Fibroblast of gingiva (primary cell): ENCODE measurements at places on chromosomes 1 and 21.
A peak's percentile ranks its signal among the peaks of the same experiment; 100 is the strongest.

DNA sequence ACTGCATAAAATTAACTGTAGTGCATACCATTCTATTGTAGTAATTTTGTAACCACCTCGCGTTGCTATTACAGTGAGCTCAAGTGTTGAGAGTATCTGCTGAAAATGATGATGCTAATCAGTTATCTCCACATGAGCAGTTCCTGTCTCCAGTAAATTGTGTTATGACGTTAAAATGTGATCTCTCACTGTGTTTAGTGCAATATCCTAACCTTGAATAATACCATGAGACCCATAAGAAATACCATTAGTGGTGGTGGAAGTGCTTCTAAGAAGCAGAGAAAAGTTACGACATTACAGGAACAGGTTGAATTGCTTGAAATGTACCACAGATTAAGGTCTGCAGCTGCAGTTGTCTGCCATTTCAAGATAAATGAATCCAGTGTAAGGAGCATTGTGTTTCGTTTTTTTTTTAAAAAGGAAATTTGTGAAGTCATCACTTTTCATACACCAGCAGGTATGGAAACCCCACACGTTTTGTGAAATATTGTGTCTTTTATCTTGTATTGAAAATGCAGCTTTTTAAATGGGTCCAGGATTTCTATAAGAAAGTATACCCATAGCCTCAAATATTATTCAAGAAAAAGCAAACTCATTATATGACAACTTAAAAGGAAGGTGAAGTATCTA lies 72.5 kb downstream of the ANGPTL1 start:
- no peak for DNase-seq

DNA sequence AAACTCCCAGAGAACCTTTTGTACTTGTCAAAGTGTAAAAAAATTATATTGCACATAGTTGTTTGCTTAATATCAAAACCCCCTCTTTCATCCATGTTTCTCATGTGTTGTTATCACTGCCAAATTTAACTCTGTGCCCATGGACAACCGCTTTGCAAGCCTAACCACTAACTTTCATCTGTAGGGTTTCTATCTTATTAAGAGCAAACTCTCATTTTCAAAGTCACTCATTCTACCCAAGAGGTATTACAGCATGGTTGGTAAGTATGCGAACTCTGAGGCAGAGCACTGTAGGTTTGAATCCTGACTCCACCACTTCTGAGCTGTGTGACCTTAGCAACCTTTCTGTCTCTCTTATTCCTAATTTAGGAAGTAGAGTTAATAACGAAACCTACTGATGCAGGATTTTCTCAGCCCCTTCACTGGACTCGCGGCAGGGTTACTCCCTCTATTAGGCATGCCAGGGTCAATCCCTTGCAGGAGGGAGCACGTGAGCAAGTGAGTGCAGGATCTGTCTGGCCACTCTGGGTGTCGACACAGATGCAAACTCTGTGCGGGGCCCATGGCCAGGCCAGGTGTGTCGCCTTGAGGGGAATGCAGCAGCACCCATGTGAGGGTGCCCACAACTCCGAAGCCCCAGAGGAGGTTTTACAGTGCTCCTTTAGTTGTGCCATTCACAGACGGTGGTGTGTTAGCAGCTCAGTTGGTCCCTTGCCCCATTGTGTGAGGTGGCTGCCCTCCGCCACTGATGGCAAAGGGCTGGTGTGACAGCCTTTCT lies 361.5 kb upstream of the ADGRL2 start:
- no peak for DNase-seq

GRCh38 chr1:240808381-240808780 lies 196.4 kb upstream of the GREM2 start:
- no peak for DNase-seq

DNA sequence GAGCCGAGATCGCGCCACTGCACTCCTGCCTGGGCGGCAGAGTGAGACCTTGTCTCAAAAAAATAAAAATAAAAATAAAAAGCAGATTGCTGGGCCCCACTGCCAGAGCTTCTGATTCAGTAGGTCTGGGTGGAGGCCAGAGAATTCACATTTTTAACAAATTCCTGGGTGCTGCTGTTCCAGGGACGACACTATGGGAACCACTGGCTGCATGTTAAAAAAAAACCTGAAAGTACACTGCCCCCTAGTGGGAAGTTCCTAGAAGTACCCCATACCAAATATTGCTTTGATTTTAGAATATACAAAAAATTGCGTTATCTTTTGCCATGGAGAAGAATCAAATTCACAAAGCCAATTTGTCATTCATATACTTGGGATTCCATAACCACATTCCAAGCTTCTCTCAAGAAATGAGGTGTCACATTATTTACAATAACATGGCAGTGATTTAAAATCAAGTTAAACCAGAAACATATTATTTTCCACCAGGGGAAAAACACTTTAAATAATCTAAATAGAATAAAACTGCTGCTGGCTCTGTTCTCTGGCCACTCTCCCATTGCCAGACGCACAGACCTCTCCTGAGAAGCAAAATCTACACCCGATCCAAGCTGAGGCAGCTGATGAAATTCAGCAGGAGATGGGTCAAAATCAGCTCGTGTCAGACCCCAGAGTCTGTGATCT lies 27.4 kb downstream of the SYF2 start:
- peak; percentile 77 for DNase-seq

- DNase-seq = peak; percentile 44
Measured at GRCh38 chr1:65119951-65120350, 28.1 kb upstream of the AK4 start.

DNA sequence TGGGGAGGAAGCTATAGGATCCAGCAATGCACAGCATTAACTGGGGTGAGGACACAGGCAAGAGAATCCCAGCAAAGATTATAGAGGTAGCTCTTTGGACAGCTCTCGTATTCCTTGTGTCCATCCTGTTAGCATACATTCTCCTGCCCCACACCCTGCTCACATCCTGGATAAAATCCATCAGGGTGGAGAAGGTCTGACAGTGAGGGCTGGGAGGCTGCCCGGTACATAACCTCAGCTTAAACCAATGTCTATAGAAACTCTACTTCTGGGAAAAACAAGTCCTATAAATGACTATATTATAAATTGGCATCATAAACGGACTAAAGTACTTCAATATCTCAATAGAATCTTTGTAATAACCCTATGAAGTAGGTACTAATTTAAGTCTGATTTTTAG lies 36.8 kb upstream of the UBE2U start:
- DNase-seq = no peak

- no peak for DNase-seq
Measured at GRCh38 chr1:100249155-100249536, 488 bp downstream of the DBT start.

GRCh38 chr1:32755810-32756159 lies 53.2 kb upstream of the SYNC start:
- DNase-seq = no peak

GRCh38 chr21:25837533-25838265 lies 102.9 kb downstream of the GABPA start:
- peak; percentile 46 for DNase-seq

- peak; percentile 15 for DNase-seq
Measured at GRCh38 chr1:212311836-212312497, 26.8 kb downstream of the PPP2R5A start.

- no peak for DNase-seq
Measured at GRCh38 chr1:223189903-223190724, 47.1 kb upstream of the TLR5 start.

GRCh38 chr1:38512789-38513188 lies 346.8 kb downstream of the RRAGC start:
- DNase-seq = no peak

GRCh38 chr1:41464885-41465284 lies 19.6 kb downstream of the EDN2 start:
- DNase-seq = no peak

DNA sequence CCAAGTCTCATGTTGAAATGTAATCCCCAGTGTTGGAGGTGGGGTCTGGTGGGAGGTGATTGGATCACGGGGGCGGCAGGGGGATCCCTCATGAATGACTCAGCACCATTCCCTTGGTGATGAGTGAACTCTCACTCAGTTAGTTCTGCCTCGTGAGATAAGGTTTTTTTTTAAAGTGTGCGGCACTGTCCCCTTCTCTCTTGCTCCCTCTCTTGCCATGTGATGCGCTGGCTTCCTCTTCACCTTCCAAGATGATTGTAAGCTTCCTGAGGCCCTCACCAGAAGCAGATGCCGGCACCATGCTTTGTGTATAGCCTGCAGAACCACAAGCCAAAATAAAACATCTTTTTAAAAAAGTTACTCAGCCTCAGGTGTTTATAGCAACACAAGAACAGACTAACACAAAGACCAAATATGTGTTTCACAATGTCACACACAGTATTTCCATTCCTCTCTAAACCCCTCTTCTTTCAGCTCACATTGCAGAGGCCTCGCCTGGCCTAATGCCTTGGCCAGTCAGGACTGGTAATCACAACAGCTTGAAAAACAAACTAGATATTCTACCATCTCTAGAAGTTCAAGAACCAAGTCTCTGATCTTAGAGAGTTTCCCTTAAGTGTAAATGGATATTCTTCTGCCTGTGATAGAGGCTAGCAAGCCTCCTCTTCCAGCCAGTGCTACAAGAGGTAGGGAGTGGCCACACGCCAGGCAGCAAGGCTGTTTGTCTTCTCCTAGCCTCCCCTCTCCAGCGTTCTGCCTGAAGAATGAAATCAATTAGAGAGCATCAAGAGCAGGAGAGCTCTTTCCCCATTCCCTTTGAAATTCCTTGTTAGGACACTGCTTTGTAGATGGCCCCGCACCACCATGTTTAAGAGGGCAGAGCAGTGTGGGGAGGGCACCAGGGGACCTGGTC lies 19.6 kb upstream of the RAP1A start:
- no peak for DNase-seq

- peak; percentile 41 for DNase-seq
Measured at GRCh38 chr21:45478115-45478801, 64.0 kb downstream of the SLC19A1 start.

DNA sequence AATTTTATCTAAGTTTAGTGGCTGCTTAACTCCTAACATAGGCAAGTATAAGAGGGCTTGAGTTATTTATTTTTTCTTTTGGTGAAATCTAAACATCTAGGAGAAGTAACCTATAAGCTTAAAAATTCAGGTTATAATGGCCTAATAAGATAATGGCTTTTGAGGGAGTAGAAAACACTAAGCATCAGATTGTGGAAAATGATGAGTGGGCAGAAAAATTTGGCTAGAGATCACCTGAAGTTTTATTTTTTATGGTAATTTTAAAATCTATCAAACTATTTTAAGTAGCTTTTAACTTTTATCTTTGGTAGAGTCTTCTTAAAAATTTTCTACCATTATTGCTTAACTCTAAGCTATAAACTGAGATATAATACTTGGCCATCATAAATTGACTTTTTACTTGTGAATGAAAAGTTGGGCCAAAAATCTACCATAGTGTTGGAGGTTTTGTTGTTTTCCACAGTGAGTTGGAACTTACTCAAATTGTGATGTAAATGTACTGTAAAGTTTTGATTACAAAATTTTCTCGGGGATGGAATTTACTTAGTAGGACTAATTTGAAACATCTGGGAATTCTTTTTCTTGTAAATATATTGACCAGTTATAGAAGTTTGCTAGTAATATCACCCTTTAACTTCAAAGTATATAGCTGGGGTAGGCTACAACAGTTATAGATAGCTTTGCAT lies 63.9 kb downstream of the USP25 start:
- DNase-seq = peak; percentile 68

DNA sequence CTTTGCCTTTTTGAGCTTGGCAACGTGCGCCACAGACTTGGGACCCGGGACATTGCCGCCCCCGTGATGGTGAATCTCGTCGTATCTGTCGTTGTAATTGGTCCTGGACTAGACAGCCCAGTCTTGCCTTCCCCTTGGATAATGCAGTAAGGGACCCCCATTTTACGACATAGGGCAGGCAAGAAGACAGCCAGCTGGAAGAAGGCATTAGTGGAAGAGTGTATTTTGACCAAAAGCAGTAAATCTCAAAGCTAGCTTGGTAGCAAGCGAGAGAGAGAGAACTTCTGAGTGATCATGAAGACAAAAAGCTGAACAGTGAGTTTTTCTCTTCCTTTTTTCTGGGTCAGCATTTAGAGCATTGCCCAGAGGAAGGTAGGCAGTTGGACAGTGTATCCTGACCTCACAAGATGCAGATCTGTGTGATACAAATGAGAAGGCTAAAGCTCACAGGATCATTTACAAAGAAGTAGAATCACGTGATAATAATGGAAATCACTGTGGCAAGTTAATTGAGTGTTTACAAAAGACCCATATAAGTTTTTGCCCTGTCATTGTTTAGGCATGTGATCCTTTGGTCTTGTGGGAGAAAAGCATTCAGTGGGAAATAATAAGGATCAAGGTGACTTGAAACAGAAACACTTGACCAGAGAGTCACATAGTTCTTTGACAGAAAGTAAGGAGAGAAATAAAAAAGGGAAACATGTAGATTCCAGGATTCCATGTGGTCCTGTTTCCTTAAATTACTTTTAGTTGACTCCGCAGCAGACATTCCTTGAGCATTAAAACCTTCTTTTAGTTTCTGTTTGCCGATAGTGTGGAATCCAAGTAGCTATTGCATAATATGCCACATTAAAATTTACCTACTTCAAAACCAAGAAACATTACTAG lies 66.3 kb downstream of the CNST start:
- DNase-seq = peak; percentile 84

DNA sequence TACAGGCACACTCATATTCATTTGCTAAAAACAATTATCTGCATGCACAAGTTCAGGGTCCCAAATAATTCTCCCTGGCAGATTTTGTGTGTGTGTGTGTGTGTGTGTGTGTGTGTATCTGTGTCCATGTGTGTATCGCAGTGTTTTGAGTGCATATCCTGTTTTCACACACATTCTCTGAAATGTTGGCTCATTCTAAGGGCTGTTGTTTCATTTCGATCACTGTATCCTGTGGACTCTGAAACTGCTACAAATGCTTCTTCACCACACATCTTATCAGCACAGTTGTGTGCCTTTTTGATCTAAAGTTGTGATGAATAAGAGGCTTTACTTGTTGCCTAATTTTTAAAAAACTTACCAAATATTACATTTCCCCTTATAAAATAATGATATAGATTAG lies 34.6 kb downstream of the NR5A2 start:
- no peak for DNase-seq

DNA sequence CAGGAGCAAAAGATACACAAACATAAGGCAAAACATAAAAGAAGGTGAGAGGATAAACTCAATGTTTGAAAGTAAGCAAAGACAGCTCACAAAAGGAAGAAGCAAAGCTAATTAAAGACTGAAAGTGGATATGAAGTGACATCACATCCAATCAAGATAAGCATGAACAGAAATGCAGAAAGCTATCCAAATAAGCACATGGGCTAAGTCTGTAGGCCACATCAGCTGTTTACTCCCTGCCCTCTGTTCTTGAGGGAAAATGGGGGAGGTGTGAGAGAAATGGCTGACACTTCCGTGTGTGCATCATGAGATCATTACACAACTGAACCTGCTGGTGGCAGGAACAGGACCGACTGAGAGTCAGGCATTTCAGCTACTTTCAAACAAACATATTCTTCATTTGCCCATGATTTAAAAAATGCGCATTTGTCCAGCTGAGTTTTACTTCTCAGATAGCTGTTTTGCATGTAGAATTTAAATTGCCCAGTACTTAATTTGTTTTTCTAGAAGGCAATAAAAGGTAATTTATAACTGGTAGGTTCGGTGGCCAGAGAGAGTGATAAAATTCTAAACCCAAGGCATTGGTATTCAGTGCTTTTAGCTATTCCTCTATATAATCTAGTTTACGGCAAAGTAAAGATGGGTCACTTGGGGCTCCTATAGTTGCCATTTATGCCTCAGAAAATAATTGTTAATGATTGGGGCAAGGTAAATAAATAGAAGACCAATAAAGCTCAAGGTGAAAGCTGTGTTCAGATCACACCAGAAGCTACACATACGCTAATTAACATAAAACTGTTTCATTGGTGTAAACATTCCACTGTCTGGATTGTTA lies 27.2 kb upstream of the MAN1A2 start:
- peak; percentile 13 for DNase-seq
